ENCODE measurements at places on chromosomes 13 and 19.

DNA sequence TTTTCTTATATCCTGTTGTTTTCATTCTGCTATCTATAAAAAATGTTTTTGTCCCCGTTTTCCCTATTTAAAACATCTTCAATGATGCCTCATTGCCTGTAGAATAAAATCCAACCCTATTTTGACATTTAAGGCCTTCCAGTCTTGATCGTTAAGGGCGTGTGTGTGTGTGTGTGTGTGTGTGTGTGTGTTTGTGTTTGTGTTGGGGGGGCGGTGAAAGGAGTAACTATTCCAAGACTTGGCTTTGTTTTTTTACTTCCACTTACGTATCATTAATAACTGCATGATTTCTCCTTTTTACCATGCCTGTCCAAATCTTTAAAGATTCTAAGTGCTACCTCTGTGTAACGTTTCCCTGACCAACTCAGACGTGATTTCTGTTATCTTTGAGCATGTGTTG, 784 bp downstream of the PIBF1 start:
- no peak for DNase-seq

GRCh38 chr13:98033277-98034247, 80.1 kb downstream of the IPO5 start:
- no peak for DNase-seq

GRCh38 chr13:80340651-80341100, 250 bp downstream of the SPRY2 start:
- no peak for DNase-seq

- DNase-seq: no peak
These were observed 118.1 kb upstream of the FNDC3A start for GRCh38 chr13:48857576-48857975.

GRCh38 chr19:609004-609346, 19.3 kb downstream of the HCN2 start:
- DNase-seq: no peak

DNA sequence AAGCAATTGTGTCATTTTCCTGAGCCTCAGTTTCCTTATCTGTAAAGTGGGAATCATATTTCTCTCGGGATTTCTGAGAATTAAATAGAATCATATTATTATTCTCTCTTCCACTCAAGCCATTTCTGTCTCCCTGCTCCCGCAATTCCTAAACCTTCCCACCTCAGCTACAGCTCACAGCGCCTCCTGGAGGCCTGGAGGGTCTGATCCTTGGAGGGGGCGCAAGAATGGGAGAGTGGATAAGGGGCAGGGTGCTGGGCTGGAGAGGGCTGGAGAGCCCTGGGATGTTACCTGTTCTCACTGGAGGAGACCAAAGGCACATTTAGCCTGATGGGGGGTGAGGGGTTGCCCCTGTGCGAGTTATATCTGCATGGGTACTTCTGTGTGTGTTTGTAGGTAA, 31.1 kb upstream of the CYP2S1 start:
- no peak for DNase-seq

GRCh38 chr13:62357887-62358645, 942.4 kb upstream of the PCDH20 start:
- DNase-seq: no peak

DNA sequence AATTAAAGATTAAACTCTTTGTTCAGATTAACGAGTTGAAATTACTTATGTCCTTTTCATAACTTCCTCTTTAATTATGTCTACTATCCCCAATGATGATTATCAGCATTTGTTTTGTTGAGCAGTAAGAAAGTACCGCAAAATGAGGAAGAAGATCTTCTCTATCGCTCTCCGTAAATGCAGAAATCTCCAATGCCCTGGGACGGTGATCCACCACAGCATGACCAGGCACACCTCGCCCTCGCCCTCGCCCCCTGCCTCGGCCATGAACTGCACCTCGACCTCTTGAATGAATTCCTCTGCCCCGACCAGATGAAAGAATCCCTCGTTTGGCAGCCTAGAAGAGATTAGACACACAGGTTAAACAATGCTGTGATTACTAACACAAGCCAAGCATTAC, 69.1 kb downstream of the RBM26 start:
- DNase-seq: no peak

DNA sequence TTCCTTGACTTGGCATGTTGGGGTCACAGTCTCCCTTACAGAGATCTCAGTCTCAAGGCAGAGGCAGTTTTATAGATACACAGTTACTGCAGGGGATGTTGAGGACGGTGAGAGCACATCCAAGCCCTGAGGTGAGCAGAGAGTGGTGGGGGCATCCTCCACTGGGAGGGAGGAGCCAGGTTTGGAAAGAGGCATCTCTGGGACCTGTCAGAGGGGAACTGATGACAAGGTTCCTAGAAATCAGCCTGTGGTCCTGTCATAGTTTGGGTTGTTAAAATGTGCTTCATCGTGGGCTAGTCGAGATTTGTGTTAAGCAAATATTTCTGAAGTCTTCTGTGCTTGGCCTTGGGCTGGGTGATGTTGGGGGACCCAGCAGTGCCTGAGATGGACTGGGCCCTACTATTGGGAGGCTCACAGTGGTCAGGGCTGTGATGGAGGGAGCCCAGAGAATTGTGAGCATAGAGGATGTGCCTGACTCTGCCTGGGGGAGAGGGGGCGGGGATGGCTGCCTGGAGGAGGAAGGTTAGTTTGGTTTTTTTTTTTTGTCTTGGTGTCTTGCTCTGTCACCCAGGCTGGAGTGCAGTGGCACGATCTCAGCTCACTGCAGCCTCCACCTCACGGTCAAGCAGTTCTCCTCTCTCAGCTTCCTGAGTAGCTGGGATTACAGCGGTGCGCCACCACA, 3.9 kb downstream of the SUPT5H start:
- DNase-seq: no peak

GRCh38 chr19:3893509-3894179, 13.2 kb downstream of the ATCAY start:
- DNase-seq: no peak

GRCh38 chr13:85538957-85539356, 260.3 kb downstream of the SLITRK6 start:
- no peak for DNase-seq

DNA sequence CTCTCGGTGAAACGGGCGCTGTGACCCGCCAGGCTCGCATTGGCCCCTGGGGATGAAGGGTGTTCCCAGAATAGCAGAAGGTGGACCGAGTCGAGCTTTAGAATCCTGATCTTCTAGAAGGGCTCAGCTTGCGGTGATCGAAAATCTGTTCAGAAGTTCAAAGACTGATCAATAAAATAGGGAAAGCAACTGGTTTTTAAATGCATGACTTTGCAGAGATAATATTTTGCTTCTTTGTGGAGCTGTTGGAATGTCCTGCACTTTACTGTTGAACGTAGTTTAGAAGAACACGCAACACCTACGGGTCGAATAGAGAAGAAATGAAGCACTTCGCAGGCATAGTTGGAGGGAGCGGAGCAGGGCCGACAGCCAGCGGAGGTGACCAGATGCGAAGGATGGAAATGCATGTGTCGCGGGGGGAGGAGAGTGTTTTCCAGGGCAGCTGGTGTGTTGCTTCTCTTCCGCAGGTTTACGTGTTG, 766 bp downstream of the CEBPG start:
- no peak for DNase-seq

DNA sequence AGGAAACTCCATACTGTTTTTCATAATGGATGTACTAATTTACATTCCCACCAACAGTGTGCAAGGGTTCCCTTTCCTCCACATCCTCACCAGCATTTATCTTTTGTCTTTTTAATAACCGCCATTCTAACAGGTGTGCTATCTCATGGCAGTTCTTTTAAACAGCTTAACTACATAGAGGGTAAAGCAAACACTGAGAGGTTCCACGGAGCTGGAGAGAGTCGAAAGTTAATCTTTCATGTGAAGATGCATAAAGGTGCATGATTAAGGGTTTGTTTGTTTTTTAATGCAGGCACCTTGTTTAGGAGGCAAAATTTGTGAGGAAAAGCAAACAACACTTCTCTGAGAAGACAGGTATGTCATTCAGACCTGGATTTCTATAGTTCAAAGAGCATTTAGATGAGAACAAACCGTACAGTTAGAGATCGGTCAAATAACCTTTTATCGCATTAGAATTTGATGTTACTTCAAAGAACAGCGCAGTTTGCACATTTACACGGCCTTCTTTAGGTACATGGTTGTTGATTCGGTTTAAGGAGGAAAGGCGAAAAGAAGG, 193.9 kb downstream of the RBM26 start:
- no peak for DNase-seq

- no peak for DNase-seq
These were observed 340.7 kb upstream of the HTR2A start for GRCh38 chr13:47237571-47237970.

GRCh38 chr19:15438124-15438496, 11.6 kb downstream of the WIZ start:
- no peak for DNase-seq

GRCh38 chr13:28641600-28641926, 17.4 kb upstream of the POMP start:
- DNase-seq: no peak

- DNase-seq: no peak
These were observed 429.3 kb upstream of the NBEA start for GRCh38 chr13:34512817-34513216.

- DNase-seq: no peak
These were observed 5.4 kb downstream of the LMTK3 start for GRCh38 chr19:48506138-48506733.

DNA sequence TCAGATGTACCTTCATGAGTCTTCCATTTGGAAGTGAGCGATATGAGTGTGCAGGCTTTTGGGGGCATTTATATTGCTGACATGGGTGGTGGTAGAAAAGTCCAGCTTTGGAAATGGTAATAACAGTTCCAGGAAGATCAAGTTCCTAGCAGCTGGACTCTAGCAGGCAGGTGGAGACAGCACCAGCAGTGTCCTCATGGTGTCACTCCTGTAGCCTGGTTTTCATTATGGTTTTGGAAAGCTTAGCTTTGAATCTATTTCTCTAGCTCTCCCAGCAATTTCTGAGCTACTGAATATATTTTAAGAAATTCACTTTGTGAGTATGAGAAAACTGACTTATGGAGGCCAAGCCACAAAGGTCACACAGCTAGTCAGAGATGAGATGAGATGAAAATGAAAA, 523.2 kb upstream of the HTR2A start:
- DNase-seq: no peak

- DNase-seq: no peak
These were observed 1.9 kb downstream of the PCSK4 start for GRCh38 chr19:1488282-1488601.

GRCh38 chr13:47397739-47398138, 500.9 kb upstream of the HTR2A start:
- no peak for DNase-seq

GRCh38 chr19:32200312-32201038, 144.9 kb upstream of the ZNF507 start:
- DNase-seq: no peak

DNA sequence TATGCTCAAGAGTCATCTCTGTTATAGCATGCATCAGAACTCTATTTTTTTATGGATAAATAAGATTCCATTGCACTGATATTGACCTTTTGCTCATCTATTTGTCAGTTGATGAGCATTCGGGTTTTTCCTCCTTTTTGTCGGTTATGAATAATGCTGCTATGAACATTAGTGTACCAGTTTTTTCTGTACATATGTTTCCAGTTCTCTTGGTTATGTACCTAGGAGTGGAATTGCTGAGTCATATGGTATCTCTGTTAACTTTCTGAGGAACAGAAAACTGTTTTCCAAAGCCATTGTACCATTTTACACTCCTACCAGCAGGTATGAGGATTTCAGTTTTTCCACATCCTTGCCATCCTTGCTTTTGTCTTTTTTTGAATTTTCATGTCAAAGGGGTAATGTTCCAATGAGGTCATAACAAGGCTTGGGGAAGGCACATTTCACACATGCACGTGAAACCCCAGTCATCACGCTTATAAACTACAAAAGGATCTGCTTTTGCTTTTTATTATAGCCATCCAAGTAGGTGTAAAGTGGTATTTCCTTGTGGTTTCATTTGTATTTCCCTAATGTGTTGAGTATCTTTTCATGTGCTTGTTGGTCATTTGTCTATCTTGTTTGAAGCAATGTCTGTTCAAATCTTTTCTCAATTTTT, 14.6 kb downstream of the KBTBD7 start:
- DNase-seq: no peak

- DNase-seq: no peak
These were observed 31.9 kb upstream of the ZNF83 start for GRCh38 chr19:52670046-52670445.

- no peak for DNase-seq
These were observed 47.9 kb upstream of the TMTC4 start for GRCh38 chr13:100722517-100722916.

DNA sequence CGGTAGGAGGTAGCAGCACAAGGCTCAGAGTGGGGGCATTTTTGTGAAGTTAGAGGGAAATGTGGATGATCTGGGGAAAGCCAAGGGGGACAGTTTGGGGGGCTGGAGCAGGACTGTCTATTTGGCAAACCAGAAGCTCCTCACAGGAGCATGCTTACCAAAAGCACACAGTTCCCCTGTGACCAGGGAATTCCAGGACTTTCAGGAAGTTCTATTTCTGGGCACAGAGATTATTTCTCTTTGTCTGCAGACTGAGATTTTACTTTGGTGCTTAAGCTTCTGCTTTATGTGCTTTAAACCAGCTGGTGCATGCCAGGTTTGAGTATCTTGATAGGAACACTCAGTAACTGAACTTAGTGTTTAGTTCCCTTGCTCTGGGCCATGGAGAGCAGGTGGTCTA, 525.3 kb downstream of the DIAPH3 start:
- no peak for DNase-seq

GRCh38 chr13:20370815-20371421, 138.8 kb upstream of the GJB6 start:
- DNase-seq: no peak

GRCh38 chr13:42985312-42986175, 6.5 kb downstream of the EPSTI1 start:
- DNase-seq: no peak

- DNase-seq: no peak
These were observed 648.3 kb upstream of the SLITRK6 start for GRCh38 chr13:86447479-86447878.

DNA sequence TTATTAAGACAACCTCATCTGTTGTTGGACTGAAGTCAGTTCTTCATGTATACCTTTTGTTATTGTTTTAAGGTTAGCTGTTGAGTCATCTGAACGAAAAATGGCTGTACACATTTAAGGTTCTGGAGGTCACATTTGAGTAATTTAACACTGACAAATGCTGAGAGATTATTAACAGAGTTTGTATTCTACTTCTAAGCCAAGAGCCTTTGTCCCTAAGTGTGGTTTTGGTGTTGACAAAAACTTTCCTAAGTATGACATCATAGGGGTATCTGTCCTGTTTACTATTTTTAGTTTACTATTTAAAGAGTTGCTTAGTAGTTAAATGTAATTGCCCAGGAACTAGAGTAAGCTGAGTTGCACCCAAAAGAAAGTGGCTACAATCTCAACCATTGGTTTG, 71.9 kb downstream of the CDK8 start:
- no peak for DNase-seq

DNA sequence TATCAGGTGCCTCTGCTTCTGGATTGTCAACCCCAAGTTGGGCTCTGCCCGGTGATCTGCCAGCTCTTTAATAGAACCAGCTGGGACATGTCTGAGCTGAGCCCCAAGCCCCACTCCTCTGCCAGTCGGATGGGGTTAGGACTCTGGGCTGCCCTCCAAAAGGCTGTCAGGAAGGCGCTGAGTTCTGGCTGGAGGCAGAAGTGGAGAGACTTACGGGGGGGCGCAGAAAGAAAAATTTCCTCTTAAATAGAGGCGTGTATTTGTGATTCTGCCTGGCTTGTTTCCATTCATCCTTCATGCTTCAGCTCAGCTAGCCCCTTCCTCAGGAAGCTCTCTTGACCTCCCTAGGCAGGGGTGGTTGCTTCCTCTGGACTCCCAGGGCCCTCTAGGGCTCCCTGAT, 985 bp upstream of the KCNK6 start:
- no peak for DNase-seq
